ENCODE measurements at places on chromosomes 13 and 19.
A peak's percentile ranks its signal among the peaks of the same experiment; 100 is the strongest.

DNA sequence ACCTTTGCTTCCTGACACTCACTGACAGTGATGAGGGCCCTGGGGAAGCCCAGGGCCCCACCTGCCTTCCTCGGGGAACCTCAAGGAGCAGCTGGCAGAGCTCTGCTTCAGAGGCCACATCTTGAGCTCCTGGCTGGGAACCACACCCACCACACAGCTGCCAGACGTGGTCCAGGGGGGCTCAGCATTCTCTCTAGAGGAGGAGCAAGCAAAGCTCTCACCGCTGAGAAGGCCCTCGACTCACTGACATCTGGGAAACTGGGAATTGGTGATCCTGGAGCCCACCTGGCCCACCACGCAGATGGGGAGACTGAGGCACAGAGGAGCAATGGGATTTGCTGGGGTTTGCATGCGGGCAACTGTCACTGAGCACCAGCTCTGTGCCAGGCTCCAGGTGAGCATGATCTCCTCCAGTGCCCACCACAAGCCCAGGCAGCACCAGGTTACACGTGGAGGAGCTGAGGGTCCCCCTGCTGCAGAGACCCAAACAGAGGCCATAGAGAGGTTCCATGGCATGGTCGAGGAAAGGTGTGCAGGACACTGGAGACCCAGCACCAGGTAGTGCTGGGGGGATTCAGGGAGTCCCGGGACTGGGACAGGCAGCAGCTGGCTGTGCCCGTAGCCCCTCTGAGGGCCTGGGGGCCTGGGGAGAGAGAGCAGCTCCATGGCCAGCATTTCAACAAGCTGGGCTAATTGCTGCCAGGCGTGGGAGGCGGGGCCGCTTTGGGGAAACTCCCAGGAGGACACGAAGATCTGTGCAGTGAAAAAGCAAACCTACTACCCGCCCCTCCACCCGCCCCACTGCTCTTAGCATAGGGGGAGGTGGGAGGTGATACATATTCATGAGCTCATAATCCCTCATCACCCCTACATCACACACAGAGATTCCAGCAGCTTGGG lies 33.4 kb downstream of the PEPD start:
- DNase-seq, result no peak
- H3K27ac ChIP-seq, result no peak overlapping the region
- H3K27me3 ChIP-seq, result no peaks in the 10 kb centered on the region
- H3K36me3 ChIP-seq, result peaks cover 17% of the 10 kb centered on the region
- no peaks in the 10 kb centered on the region for H3K4me1 ChIP-seq
- no peak overlapping the region for H3K4me3 ChIP-seq

GRCh38 chr13:42895776-42896175 lies 96.3 kb downstream of the EPSTI1 start:
- H3K27me3 ChIP-seq, result no peaks in the 10 kb centered on the region
- no peaks in the 10 kb centered on the region for H3K4me1 ChIP-seq
- H3K36me3 ChIP-seq, result no peaks in the 10 kb centered on the region
- DNase-seq, result no peak

DNA sequence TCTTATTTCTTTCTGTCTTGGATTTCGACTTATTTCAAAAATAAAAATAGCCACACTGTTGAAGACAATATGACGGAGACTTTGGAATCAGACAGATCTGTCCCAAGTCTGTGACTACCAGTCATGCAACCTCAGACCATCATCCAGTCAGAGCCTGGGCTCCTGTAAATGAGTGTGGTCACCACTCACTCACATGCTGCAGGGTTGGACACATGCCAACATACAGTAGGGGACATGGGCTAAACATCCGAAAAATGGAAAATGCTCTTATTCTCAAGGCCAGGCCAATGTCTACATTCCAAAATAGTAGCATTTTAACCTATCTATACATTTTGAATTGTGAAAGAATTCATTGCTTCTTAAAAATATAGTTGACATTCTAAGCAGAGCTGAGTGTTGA lies 75.5 kb upstream of the EDNRB start:
- H3K36me3 ChIP-seq, result no peaks in the 10 kb centered on the region
- no peaks in the 10 kb centered on the region for H3K27me3 ChIP-seq
- DNase-seq, result no peak
- H3K27ac ChIP-seq, result no peak overlapping the region
- no peaks in the 10 kb centered on the region for H3K4me1 ChIP-seq

DNA sequence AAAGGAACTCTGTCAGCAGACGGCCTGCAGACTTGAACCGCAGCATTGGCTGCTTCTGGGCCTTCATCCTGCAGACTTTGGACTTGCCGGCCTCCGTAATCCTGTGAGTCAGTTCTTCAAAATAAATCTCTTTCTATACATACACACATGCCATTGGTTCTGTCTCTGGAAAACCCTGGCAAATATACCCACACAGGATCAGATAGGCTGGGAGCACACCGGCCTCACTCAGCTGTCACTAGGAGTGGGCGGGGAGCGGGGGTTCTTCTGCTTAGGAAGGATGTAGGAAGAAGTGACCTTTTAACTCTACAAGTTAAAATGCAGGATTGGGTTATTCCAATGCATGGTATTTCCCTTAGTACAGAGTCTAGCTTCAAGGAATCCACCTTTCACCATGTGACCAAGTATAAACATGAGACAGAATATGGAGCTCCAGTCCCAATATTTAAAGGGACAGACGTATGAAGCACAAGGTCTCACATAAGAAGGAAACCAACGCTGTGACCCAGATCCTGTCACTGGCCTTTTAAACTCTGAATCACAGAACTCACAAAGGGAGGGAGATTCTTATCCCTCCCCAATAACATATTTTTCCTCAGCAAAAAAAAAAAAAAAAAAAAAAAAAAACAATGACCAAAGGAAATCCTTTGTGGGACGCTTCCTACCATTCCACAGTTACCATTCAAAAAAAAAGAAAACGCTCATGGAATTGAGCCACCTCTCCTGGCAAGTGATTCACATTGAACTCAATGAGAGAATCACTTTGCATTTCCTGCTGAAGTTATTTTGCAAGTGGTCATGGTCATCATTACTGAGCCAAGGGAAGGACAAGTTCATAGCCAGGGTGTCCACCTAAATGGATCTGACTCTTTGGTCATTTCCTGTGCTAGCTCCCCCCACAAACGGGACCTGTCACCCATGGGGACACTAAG lies 352.9 kb downstream of the FOXO1 start:
- no peaks in the 10 kb centered on the region for H3K4me1 ChIP-seq
- no peak overlapping the region for H3K27ac ChIP-seq
- no peaks in the 10 kb centered on the region for H3K36me3 ChIP-seq

DNA sequence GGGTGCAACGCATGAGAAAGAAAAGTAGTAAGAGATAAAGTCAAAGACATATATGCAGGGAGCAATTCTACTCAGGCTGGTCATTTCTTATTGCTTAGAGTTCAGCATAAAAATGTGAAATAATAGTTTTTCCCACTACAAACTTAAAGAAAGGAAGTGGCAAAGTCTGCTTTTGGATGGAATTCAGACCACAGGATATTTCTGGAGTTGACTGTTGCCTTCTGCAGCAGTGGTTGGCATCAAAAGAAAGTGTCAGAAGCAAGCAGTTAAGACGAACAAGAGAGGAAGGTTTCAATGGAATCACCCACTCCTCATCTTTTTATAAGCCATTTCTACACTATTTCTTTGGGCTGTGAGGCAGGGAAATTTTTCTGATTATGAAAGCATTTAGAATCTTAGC lies 36.2 kb upstream of the TRPC4 start:
- no peak overlapping the region for H3K4me3 ChIP-seq
- no peaks in the 10 kb centered on the region for H3K27me3 ChIP-seq
- no peaks in the 10 kb centered on the region for H3K4me1 ChIP-seq
- H3K27ac ChIP-seq, result no peak overlapping the region

DNA sequence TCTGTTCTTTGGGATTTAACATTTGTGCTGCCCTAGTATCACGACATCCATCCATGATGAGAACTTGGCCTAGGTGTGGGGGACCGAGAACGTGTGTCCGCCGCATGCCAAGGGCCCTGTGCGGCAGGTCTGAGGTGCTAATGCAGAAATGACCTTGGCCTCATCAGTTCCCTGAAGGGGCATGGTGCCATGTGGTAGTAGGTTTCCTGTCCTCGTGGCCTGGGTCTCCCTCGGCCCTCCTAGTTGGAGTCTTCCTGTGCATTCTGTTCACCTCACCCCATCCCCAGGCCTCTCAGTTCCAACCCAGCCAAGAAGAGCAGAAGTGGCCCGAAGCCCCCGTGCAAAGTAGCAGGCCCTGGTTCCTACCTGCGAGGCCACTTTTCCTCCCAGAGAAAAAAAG lies 59.8 kb downstream of the GGACT start:
- H3K4me1 ChIP-seq, result peaks cover 34% of the 10 kb centered on the region
- no peak for DNase-seq
- peaks cover 14% of the 10 kb centered on the region for H3K36me3 ChIP-seq

DNA sequence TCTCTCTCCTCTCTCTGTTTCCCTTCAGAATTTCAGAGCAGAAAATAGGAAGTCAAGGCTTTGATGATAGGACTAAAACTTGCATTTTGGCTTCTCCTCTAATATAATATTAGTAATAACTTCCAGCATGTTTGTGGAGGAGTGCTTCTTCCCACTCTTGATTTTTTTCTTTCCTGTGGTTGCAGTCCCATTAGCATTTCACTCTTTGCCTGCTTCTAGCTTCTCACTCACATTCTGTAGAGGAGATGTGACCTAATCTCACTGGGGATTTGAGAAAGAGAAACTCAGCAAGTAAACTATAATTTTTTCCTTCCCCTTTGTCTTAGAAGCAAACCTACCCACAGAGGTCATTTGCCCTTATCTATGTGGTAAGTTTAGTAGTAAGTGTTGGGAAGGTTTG lies 169.4 kb upstream of the HTR2A start:
- H3K27me3 ChIP-seq, result no peaks in the 10 kb centered on the region
- H3K27ac ChIP-seq, result no peak overlapping the region
- DNase-seq, result no peak
- no peak overlapping the region for H3K4me3 ChIP-seq
- no peaks in the 10 kb centered on the region for H3K36me3 ChIP-seq
- no peaks in the 10 kb centered on the region for H3K4me1 ChIP-seq

DNA sequence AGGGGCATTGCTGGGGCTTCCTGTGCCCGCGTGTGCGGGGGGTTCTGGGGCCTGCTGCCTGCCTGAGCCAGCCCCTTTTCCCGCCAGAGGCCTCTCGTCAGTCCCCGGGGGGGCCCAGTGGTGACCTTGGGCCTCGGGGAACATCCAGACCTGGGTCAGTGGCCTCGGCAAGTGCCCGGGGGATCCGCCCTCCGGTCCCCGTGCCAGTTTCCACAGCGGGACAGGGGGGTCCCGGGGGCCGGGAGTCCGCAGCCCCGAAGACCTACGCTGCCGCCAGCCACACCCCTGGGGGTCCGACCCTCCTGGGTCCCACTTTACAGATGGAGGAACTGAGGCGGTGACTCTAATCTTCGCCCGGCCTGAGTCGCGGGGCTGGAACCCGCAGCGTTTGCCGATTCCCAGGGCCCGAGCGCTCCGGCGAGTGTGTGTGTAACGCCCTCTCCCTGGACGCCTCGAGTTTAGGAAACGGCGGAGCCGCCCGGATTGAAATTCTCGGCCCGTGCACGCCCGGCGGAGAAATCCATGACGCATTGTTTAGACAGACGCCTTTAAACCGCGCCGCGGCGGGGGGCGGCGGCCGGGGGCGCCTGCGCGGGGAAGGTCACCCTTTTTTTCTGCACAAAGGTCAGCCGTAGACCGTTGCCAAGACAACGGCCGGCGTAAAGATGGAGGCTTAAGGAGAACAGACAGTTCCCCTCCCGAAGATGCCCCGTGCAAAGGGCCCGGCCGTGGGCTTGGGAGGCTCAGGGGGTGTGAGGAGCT lies 39.3 kb downstream of the EFNA2 start:
- DNase-seq, result peak; percentile 62
- H3K27ac ChIP-seq, result no peak overlapping the region
- H3K4me3 ChIP-seq, result peak overlapping the region; percentile 46

- H3K4me1 ChIP-seq, result no peaks in the 10 kb centered on the region
- H3K27ac ChIP-seq, result no peak overlapping the region
- H3K27me3 ChIP-seq, result no peaks in the 10 kb centered on the region
- no peak overlapping the region for H3K4me3 ChIP-seq
- H3K36me3 ChIP-seq, result no peaks in the 10 kb centered on the region
Measured at GRCh38 chr13:59856281-59856810, 307.4 kb downstream of the DIAPH3 start.

GRCh38 chr13:23141964-23142363 lies 38.8 kb upstream of the SGCG start:
- no peak for DNase-seq
- H3K27ac ChIP-seq, result no peak overlapping the region
- no peak overlapping the region for H3K4me3 ChIP-seq
- no peaks in the 10 kb centered on the region for H3K4me1 ChIP-seq
- no peaks in the 10 kb centered on the region for H3K36me3 ChIP-seq
- H3K27me3 ChIP-seq, result no peaks in the 10 kb centered on the region

DNA sequence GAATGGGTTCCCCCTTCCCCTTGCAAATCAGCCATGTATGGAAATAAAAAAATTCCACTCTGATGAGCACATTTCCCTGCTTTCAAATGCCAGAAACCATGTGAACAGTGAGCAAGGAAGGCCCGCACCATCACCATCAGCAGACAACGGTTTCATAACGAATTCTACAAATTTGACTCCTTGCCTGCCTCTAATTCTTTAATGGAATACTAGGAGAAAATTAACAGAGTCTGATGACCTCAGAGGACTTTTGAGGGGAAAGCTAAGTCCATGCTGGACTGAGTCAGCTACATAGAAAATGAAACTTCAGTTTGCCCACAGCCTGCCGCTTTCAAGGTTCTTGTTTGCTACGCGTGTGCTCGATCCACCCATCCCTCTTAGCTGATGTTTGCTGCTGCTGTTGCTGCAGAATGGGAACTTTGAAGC lies 46.7 kb upstream of the KL start:
- no peaks in the 10 kb centered on the region for H3K27me3 ChIP-seq
- H3K4me3 ChIP-seq, result peak overlapping the region; percentile 22
- H3K4me1 ChIP-seq, result no peaks in the 10 kb centered on the region
- peak overlapping the region; percentile 57 for H3K27ac ChIP-seq
- no peaks in the 10 kb centered on the region for H3K36me3 ChIP-seq

- no peak overlapping the region for H3K27ac ChIP-seq
- H3K36me3 ChIP-seq, result no peaks in the 10 kb centered on the region
- no peaks in the 10 kb centered on the region for H3K27me3 ChIP-seq
- DNase-seq, result no peak
- H3K4me1 ChIP-seq, result peaks cover 6% of the 10 kb centered on the region
- no peak overlapping the region for H3K4me3 ChIP-seq
Measured at GRCh38 chr19:485583-486236, 10.6 kb upstream of the MADCAM1 start.

DNA sequence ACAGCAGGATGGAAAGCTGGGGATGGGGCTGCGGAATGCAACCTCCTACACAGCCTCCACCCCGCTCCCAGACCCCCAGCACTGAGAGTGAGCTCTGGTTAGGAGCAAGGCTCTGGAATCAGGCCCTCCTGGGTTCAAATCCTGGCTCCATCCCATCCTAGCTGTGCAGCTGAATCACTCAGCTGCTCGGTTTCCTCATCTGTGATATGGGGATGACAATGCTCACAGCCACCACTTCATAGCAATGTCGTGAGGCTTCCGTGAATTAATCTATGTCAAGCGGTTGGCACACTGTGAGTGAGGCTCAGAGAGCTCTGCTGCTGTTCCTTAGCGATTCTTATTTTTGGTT lies 538 bp downstream of the ACP7 start:
- no peak for DNase-seq
- H3K4me1 ChIP-seq, result peaks cover 7% of the 10 kb centered on the region
- peaks cover 3% of the 10 kb centered on the region for H3K27me3 ChIP-seq

All from liver (tissue), 10 donors.